ENCODE measurements at places on chromosomes 7 and 10. TPM values are rescaled to one million over a fixed set of nuclear protein-coding genes. Genes with fewer than 3 reads are reported as not detected.

The MORN4 gene
- 10.0 TPM for total RNA-seq

The MUC12 gene
- 0.44 TPM for total RNA-seq

DNA sequence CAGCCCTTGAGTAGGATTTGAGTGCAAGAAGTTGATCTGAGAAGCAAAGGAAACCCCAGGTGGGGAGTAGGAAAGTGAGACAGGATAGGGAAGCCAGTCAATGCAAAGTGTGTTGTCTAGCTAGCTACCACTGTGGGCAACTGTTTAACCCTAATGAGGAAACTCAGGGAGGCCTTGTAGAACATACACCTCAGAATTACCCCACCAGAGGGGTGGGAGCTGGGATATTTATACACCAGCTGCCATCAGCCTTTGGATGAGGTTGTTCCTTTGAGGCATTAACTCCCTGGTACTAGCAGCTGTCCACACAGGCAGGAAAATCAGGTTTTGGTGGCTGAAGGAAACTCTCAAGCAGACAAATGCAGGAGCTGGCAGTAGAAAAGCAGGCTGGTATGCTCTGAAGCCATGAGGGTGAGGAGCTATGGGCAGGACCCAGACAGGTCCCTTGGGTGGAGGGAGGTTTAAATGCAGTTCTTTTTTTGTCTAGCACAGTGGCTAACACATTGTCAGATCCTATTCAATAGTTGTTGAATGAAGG is 60.1 kb upstream of the ARID5B start:
- DNase-seq, result no peak
- no peak overlapping the region for H3K27ac ChIP-seq

DNA sequence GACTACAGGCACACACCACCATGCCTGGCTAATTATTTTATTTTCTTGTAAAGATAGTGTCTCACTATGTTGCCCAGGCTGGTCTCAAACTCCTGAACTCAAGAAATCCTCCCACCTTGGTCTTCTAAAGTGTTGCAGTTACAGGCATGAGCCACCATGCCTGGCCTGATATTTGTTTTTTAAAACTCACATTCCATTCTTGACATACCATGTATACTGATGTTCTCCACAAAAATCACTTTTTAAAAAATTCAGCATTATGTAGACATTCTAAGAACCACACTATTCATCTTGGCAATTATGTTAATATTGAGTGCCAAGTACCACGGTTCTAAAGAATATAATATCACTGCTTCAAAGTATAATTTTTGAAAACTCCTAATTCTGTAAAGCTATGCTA is 43.5 kb downstream of the IDE start:
- no peak overlapping the region for H3K27ac ChIP-seq
- H3K27me3 ChIP-seq, result no peaks in the 10 kb centered on the region
- H3K4me1 ChIP-seq, result no peaks in the 10 kb centered on the region
- DNase-seq, result no peak
- no peak overlapping the region for H3K4me3 ChIP-seq

DNA sequence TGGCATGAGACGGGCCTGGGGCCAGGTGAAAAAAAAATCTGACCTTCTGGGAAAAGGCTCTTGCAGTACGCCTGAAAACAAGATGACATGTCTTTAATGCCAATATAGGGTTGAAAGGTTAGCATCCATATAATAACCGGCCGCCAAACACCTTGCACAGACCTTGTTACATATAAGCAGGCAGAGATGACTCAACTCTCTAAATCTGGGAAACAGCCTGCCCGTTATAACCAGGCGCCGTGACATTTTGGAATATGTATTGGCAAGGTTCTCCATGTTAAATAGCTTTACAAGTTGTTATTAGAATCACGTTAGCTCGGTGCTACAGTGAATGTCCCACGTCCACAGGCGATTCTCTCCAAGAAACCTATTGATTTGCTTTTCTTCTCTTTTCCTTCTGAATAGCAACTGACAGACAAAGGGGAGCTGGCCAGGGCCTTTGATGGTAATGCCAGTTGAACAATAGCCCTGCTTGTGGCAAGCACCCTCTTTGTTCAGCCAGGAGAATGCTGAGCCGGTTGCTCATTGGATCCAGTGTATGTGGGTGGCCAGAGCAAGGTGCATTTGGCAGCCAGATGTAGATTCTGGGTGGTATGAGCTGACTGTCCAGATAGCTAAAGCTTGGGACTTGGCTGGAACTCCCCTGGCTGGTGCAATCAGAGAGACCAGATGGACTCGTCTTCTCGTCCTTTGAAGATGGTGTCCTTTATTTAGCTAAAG is 80.1 kb upstream of the AUTS2 start:
- H3K4me3 ChIP-seq, result no peak overlapping the region
- H3K27ac ChIP-seq, result no peak overlapping the region
- no peaks in the 10 kb centered on the region for H3K36me3 ChIP-seq
- DNase-seq, result no peak
- no peaks in the 10 kb centered on the region for H3K27me3 ChIP-seq

DNA sequence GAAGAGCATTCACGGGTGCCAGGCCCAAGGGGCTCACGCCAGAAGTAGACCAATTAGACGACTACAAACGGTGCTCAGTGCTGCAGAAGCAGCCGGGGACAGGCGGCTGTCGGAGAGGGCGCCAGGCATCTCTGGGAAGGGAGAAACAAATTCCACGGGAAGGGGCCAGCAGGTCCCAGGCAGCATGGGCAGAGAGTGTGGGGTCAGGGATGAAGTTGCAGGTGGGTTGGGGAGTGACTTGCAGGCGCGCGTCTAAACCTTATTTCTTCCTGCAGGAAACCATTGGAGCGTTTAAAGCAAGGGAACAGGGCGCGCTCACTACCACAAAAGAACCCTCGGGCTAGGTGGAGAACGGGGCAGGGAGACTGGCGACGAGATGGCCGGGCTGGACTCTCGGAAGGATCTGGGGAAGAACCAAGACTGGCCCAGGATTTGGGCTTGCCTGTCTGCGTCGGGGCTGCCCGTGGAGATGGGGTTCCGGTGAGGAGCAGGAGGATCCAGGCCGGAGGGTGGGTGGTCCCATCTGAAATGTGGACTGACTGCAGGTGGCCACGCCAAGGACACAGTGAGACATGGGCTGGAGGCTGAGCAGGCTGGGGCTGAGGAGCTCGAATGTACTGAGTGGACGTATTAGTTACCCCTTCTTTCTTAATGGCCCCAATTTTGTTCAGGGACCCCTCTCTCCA is 116.3 kb upstream of the DIP2C start:
- no peak overlapping the region for H3K27ac ChIP-seq
- no peak overlapping the region for H3K4me3 ChIP-seq
- H3K27me3 ChIP-seq, result no peaks in the 10 kb centered on the region
- peaks cover 13% of the 10 kb centered on the region for H3K4me1 ChIP-seq
- H3K36me3 ChIP-seq, result no peaks in the 10 kb centered on the region

DNA sequence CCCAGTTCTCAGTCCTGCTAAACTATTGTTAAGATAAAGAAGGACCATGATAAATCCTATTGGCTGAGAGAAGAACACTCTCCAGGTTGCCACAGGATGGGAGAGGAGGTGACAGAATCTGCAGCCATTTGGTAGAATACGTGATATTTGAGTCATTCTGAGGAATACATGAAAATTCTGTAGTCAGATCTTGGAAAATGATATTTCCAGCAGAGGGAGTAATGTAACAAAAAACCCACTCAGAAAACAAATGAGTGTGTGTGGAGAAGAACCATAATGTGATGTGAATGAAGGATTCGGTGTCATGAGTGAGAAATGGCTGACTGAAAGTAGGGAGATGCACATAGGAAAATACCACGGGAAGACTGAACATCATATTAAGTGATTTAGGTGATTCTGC is 128.5 kb upstream of the PFKP start:
- H3K27ac ChIP-seq, result no peak overlapping the region
- no peak for DNase-seq
- no peaks in the 10 kb centered on the region for H3K36me3 ChIP-seq
- H3K27me3 ChIP-seq, result peaks cover 45% of the 10 kb centered on the region
- no peaks in the 10 kb centered on the region for H3K4me1 ChIP-seq

DNA sequence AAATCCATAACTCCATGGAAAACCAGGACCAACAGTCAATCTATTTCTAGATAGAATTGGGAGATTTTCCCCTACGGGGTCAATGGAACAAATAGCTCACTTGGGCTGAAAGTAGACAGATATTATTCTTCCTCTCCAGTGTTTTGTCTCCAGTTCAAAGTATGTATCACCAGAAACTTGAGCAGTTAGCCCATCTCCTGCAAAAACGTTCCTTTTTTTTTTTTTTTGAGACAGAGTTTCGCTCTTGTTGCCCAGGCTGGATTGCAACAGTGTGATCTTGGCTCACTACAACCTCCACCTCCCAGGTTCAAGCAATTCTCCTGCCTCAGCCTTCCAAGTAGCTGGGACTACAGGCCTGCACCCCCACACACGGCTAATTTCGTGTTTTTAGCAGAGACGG is 390.0 kb upstream of the AUTS2 start:
- no peak overlapping the region for H3K27ac ChIP-seq
- H3K4me3 ChIP-seq, result no peak overlapping the region
- H3K4me1 ChIP-seq, result no peaks in the 10 kb centered on the region
- H3K27me3 ChIP-seq, result no peaks in the 10 kb centered on the region
- H3K36me3 ChIP-seq, result no peaks in the 10 kb centered on the region

DNA sequence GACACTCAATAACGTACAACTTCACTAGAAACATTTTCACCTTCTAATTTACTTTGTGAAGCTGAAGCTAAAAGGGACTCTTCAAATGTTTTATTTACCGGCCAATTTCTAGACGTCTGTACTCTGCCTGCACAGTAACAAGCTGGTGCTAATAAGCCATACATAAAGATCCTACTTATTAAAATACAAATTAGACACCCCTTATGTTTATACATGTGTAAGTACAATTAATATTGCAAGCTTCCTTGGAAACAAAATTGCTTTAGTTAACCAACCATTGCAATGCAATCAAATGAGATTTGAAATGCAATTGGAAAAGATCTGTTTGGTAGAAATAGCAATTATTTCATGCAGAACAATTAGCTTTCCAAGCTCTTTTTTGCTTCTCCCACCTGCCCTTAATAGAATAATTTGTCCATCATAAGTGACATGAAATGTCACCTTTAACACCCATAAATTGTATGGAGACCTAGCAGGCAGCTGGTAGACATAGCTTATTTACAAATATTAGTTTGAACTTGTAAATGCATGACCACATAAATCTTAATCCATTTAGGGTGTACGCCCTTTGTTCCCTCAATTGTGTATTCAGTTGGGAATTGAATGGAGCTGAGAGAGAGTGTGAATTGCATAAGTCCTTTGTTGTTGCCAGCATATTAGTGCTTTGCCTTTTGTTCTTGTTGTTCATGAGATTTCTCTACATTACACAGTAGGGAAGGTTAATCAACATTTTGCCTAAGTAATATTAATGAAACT is 277.1 kb downstream of the CACNA2D1 start:
- H3K27me3 ChIP-seq, result no peaks in the 10 kb centered on the region
- DNase-seq, result no peak
- no peaks in the 10 kb centered on the region for H3K4me1 ChIP-seq

The SLC26A4 gene
- 1.7 TPM for total RNA-seq

The NXPH1 gene
- total RNA-seq, result not detected

The NRCAM gene
- 12.7 TPM for total RNA-seq

Measured in left lung (tissue), 14 donors.